ENCODE measurements at places on chromosomes 11 and 22.
A peak's percentile ranks its signal among the peaks of the same experiment; 100 is the strongest.

DNA sequence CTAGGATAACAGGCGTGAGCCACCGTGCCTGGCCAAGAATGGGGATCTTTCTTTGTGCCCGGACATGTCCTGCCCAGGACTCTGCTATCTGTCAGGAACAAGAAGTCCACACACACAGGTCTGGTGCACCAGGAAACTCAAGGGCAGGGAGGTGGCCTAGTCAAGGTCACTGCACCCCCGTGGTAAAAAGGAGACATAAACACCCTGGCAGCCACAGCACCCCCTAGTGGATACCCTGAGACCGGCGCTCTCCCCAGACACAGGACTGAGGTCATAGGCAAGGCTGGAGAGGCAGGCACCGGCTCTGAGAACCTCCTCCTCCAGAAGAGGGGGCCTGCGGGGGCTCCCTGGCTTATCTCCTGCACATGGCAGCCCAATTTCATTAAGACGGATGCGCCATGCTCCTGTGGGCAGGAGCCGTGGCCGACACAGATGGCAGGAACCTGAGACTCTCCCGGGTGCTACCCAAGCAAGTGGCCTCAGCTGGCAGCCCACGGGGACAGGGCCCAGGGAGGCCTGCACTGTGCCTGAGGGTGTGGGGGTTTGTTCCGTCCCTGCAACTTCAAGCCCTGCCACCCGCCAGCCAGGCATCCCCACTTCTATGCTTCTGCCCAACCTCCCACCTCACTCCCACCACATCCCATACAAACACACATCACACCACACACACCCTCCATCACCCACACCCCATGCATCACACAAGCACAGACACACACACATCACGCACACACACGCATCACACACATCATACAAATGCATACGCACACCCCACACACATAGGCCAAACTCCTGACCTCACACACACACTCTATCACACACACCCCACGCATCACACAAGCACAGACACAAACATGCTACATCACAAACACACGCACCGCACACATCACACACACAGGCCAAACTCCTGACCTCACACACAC, 19.6 kb downstream of the MACROD1 start:
- DNase-seq, result peak; percentile 89

DNA sequence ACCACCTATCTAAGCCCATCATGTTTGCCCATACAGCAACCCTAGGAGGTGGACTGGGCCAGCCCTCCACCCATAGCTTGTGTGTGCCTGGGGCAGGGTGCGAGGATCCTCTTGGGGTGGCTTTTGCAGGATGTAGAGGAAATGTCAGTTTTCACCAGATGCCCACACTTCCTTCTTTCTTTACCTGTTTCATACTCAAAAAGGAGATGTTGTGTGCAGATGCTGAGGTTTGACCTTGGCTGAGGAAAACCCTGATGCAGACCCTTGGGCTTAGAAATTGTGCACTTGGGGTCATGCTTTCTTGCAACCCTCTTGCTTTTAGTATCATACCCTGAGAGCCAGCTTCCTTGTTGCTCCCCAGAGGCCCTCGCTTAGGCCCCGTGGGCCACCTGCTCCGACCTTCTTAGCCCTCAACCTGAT, 2.2 kb downstream of the HTR3A start:
- no peak for DNase-seq

- DNase-seq, result peak; percentile 98
Observed at GRCh38 chr22:20025401-20026203, 4.7 kb downstream of the TANGO2 start.

DNA sequence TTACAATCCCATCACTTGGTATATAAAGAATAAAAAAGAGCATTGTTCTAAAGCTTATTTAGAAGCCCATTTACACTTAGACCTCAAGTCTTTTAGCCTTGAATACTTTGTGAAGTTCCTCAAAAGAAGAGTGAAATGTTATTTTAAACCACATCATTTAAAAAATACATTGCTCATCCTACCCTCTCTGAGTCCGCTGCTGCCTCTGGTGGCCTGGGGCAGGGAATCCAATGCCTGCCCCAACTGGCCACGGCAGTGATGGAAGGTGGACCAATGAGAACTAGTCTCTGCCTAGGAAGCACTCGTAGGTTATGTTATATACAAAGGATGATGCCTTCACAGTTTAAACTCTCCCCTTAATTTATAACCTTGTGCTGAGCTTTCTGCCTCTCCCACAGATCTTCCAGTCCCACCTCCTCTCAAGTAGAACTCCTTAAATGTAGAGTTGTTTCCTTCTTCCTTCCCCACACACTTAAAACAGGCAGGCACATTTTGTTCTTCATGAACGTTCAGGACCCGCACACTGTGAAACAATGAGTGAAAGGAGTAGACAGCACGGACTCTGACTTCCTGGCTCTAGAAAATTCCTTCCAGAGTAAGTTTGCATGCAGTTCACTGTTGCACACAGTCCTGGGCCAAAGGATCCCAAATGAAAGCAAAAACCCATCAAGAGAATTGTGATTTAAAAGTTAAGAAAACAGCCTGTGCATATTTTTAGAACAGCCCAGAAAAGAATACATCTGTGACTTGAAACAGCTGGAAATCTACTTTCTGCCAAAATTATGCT, 167.8 kb downstream of the RRAS2 start:
- no peak for DNase-seq

DNA sequence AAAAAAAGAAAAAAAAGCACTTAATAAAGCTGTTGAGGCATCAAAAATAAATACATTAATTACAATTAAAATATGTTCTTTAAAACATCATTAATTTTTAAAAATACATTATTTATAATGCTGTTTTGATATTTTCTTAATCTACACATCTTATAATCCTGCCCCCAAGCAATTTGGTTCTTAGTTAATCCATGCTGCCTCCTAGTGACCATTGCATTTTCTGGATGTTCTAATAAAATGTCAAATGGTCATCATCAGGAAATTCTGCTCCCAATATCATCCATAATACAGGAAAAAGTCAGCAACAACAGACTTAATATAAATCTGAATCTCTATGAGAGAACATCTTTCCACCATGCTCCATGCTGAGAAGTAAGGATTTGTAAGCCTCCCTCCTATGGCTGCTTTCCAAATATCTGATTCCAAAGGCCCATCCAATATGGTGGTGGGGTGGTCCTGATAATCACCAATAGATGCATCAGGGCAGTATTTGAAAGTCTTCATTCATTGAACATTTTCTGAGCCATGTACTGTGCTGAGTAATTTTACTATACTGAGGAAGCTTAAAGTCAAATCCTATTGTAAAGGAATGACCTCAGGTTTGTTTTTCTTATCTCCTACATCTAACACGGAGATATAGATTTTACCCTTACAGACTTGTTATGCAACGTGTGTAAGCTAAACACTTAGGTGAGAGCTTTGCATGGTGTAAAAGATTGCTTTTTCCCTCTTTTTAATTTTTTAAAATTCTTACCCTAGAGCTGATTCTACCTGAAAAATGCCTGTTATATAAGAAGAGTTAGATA, 124.7 kb upstream of the BMAL1 start:
- peak; percentile 46 for DNase-seq

GRCh38 chr11:36567694-36568093, at the start of gene RAG1:
Gene RAG1, plus strand, starts transcription at chr11:36568007. Its CDS starts 5,298 bp downstream, at chr11:36573305.
- no peak for DNase-seq

DNA sequence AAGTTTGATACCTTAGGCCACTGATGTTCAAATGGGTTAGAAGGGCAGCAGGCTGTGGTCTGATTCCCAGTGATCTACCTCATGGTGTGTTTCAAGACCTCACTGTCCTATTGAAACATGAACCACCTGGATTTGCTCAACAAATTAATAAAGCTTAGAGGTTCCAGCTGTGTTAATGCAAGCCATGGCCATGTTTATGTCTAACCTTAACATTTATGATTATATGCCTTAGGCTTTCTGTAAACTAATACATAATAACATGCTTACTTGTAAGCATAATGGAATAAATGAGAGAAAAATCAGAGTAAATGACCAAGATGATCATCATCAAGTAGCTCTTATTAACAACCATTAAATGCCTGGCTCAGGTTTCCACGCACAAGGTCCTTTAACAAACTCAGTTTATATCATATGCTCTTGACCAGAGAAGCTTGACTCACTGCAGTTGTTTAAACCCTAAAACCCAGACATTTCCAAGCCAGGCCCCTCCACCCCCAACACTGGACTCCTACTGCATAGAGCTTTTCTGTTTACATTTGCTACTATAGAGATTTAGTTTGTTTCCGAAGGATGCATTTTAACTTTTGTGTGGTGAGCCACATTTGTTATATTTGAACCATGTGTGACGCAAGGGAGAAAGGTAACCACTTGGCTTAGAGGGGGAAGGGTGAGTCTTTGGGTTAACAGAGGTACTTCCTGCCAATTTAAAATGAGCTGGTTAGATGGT, 43.7 kb downstream of the KREMEN1 start:
- no peak for DNase-seq

GRCh38 chr11:70555078-70555477, 156.7 kb downstream of the CTTN start:
- no peak for DNase-seq

- DNase-seq, result no peak
Observed at GRCh38 chr11:92409956-92410355, 185.3 kb downstream of the FAT3 start.

DNA sequence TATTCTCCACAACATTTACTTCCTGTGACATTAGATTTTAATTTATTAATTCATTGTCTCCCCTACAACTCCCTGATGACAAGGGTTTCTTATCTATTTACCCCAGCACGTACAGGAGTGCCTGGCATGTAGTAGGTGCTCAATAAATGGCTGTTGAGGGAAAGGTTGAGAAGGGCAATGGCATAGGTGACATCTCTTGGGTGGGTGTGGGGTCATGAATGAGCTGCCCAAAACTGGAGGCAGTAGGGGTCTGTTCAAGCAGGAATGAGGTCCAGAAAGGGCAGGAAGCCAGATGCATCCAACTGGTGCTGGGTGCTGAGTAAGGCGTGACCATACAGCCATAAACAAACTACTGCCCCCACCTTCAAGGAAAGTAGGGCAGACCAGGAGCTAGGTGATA, 2.8 kb downstream of the VWCE start:
- DNase-seq, result peak; percentile 67

- DNase-seq, result no peak
Observed at GRCh38 chr11:121611242-121611641, 158.5 kb upstream of the SORL1-AS1 start.

DNA sequence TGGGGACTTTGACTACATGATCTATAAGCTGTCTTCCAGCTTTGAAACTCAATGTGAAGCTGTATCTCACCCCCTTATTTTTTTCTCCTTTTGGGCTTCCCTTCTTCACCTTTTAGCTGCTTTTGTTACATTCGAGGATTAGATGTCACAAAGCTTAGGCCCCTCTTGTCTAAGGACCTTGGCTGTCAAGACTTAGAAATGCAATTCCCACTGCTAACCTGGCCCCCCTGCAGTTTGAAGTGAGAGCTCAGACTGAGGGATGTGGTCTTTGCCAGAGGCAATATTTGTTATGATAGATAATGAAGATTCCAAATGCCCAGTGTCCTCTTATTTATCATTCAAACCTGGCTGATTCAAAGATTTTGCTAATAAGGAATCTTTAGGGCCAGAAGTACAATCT, 128.3 kb downstream of the ARL14EP start:
- no peak for DNase-seq

GRCh38 chr11:75506827-75507226, 18.9 kb downstream of the GDPD5 start:
- no peak for DNase-seq

DNA sequence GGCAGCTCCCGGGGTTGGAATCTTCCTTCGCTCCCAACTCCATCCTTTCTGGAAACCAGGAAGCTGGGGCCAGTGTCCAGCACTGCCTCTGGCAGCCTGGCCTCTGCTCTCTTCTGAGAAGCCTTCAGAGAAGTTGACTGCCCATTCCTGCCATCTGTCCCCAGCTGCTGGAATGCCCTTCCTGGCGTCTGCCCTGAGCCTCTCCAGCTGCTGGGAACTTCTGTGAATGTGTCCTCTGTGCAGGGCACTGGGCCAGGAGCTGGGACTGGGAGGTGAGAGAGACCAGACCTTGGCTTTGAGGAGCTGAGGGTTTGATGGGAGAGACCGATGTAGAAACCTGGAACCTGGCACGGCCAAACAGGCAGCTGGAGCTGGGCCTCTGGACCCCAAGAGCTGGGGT, 5.9 kb upstream of the SOX10 start:
- no peak for DNase-seq

- no peak for DNase-seq
Observed at GRCh38 chr11:23370580-23371275, 510.5 kb upstream of the CCDC179 start.

- DNase-seq, result no peak
Observed at GRCh38 chr11:124812876-124813275, 12.7 kb upstream of the MSANTD2 start.

- no peak for DNase-seq
Observed at GRCh38 chr11:27186580-27186979, 146.0 kb downstream of the BBOX1 start.

- DNase-seq, result no peak
Observed at GRCh38 chr11:114877976-114878375, 199.6 kb downstream of the NXPE2 start.

DNA sequence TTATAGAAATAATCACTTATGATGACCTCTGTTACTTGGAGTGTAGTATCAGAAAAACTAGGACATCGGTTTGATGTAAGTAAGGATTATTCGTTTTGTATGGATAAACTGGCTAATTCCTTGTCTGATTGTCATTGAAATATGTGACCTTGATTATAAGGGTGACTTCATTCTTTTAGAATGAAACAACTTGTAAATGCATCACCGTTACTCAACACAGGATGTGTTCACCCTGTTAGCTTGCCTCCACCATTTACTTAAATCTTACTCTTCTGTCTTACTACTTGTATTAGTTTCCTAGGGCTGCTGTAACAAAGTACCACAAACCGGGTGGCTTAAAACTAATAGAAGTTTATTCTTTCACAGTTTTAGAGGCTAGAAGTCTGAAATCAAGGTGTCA, 7.9 kb downstream of the SFI1 start:
- DNase-seq, result no peak
